ENCODE measurements at places on chromosomes 16 and 17.

DNA sequence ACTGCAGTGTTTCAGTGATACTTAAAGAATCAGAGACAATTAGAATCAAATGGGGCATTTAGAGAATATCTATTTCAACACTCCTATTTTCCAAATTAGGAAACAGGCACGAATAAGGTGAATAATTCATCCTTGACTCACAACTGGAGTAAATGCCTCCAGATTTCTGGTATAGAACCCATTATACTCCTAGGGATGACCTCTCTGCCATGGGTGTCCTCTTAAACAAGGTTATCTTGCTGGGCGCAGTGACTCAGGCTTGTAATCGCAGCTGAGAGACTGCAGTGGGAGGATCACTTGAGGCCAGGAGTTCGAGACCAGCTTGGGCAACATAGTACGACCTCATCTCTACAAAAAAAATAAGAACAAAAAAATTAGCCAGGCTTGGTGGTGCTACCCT is 139.8 kb upstream of the ELAC2 start:
- no peak for DNase-seq

- DNase-seq: peak; percentile 79
These were observed 40.7 kb downstream of the ZDHHC7 start for GRCh38 chr16:84970447-84971127.

- DNase-seq: peak; percentile 24
These were observed 873 bp downstream of the USP10 start for GRCh38 chr16:84700446-84701300.

DNA sequence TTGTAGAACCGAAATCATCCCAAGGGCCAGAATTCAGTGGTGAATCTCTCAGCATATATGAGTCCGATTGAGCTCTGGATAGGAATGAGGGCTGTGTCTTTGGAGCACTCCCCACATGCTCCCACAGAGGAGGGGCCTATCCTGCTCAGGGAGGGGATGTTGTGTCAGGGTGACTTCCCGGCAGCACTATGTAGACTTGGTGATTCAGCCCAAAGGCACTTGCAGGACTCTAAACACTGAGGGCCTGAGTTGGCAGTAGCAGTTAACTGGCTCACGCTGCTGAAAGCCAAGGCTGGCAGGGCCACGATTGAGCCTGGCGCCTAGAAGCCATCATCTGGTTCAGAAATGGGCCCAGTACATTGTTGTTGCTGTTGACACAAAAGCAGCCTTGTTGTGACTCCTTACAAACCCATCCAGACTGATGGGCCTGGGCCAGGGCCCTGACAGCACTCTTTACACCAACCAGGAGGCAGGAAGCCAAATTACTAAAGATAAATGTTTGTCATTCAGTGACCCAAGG is 31.9 kb downstream of the NMT1 start:
- DNase-seq: no peak

DNA sequence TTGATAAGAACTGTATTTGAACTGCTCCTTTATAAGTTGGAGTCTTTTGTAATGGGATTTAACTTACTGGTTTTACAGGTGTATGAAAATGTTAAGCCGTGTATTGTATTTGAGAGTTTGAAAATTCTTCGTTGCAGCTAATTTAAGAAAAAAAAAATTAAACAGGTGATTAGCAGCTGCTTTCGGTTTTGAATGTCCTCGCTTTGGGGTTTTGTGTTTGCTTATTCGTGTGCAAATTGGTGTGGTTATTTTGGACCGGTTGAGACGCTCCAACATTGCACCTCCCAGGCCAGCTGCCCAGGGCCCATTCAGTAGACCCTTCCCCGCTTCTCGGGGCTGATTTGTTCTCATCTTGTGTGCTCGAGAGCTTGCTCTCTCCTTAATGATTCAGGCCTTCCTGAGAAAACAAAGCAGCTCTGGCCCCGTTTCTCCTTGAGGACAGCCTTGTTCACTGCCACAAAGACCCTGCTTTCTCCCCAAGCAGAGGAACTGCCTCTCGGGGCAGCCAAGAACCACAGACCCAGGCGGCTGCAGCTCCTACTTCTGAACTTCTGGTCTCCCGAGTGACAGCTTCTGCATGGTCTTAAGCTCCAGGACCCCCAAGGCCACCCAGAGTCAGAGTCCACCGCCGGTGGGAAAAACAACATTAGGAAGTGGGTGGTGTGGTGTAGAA is 100.5 kb downstream of the MSI2 start:
- DNase-seq: no peak

- no peak for DNase-seq
These were observed 6.4 kb downstream of the ITGAL start for GRCh38 chr16:30478766-30479478.

DNA sequence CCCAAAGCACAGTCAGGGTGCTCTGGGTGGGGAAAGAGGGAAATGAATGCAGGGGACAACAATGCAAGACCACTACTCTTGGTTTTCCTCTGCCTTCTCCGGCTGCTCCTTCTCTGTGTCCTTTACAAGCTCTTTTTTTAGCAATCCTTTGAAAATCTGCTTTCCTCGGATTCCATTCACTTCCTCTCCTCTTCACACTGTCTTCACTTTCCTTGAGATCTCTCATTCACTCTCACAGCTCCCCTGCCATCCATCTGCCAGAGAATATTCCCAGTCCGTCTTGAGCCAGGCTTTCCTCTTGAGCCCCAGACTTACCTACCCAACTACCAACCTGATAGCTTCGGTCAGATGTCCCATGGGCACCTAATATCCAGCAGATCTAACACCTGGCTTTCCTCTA is 11.0 kb upstream of the SPOP start:
- DNase-seq: no peak

Data from SK-N-DZ (cell line).